Caudate nucleus (tissue), 63 donors: ENCODE measurements at places on chromosomes 2 and 18.

GRCh38 chr2:68748568-68748967, 14.0 kb downstream of the ARHGAP25 start:
- no peak for DNase-seq

DNA sequence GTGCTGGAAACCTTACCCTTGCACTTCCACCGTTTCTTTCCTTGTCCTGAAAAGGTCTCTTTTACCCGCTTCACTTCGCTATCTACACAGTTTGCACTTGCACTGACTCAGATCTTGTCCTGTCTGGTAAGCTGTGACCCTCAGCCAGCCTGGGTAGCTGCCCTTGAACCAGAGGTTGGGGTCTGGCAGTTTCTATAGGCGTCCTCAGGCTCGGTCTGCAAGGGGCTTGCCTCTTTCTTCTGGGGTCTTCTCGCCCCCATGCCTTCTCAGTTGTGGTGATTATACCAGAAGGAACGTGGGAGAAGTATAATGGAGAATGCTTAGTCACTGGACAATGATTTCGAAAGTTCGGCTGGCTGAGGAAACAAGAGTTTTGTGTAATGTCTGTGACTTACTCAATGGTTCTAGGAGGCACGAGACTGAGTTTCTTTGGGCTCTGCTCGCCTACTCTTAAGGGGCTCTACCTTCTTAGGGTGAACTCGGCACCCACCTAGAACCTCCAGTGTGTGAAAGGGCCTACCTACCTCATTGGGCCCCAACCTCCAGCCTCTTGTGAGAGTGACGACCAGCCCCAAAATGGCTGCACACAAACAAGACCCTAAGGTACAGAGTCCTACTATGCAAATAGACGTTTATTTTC, 6.9 kb upstream of the STAT1 start:
- no peak for DNase-seq

GRCh38 chr2:240650254-240650965, 25.1 kb downstream of the GPR35 start:
- no peak for DNase-seq

DNA sequence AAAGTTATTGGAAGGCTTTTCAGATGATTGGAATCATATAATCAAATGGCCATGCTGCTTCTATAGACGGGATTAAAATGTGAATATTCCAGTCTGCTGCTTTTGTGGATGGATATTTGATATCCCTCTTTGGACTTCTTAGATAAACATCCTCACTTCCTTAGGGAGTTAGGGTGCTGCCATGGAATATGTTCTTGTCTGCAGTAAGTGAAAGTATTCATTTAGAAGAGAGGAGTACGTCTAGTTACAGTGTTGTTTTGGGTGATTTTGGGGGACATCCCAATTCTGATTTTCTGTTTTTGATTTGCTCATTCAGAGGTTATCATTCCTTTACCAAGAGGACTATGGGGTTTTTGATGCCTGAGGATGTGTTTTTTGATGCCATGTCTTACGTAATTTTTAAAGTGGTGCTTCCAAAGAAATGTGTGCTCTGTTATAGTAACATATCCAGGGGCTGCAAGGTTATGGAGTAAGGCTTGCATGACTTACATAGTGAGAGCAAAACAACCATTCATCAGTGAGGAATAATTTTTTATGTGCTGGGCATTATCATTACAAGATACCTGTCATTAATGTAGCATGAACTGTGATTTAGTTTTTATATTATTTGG, 33.6 kb downstream of the ASXL3 start:
- DNase-seq, result no peak

- no peak for DNase-seq
Observed at GRCh38 chr2:191311-192190, 72.3 kb downstream of the SH3YL1 start.

DNA sequence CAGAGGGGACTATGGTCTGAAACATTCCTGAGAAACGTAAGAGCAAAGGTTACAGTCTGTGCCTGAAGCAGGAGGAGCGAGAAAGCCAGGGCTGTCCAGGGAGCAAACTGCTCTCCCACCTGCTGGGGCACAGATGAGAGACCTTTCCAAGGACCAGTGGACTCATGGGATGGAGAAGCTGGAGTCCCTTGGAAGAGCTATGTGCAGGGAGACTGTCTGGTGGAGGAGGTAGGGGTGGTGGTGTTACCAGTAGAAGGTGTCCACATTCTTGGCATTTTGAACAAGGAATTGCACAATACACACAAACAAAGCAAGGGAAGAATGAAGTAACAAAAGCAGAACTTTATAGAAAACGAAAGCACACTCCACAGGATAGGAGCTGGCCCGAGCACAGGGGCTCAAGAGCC, 97.9 kb upstream of the CYRIA start:
- DNase-seq, result no peak

- DNase-seq, result no peak
Observed at GRCh38 chr2:148660999-148661398, 16.4 kb downstream of the EPC2 start.

DNA sequence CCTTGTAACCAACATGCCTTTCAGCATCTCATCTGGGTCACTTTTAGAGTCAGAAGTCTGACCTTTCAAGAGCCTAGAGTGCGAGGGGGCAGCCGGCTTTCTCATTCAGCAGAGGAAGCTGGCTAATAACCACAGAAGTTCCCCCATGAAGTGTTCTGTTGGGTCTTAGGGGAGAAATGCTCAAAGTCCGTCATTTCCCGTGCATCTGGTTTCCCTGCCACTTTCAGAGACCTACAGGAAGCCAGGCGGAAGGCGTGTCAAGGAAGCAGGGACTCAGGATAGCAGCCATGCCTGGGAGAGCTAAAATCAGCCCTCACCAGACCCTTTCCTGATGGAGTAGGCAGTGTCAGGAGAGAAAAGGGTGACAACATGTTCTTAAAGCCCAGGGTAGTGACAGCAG, 301.8 kb upstream of the ID2 start:
- DNase-seq, result no peak

DNA sequence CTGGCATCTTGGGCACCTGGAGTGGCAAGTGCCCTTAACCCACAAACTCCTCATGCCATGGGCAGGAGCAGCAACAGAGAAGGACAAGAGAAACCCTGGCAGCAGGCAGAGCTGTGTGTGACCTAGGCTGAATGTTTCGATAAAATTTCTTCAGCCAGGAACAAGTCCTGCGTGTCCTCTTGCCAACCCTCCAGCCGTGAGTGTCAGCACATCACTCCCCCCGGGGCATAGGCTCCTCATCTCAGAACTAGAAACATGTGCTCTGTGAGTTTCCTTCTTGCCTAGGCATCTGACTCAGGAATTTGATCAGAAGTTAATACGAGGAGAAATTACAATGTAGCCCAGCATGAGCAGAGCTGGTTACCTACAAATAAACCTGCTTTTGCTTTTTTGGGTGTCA, 2.2 kb downstream of the ABCG8 start:
- DNase-seq, result no peak

DNA sequence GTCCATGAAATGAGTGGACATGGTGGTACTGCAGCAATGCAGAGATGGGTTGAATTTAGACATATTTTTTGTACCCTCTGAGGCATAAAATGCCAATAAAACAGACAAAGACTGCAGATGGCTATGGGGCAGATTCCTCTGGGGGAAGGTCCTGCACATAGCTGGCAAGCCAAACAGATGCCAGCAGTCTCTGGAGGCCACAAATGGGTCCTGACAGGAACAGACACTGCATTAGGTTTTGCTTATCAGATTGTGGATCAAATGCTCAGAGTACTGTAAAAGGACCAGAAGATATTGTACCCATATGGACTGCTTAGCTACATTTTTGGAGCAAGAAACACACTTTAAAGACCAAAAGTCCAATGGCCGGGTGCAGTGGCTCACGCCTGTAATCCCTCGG, 40.9 kb upstream of the ORC2 start:
- no peak for DNase-seq

- DNase-seq, result no peak
Observed at GRCh38 chr2:28387082-28387960, 5.3 kb upstream of the FOSL2 start.
